Left colon (tissue), 2 donors: ENCODE measurements at places on chromosomes 7 and 10.
A peak's percentile ranks its signal among the peaks of the same experiment; 100 is the strongest.

GRCh38 chr10:99234041-99234790 is 1.4 kb downstream of the HPSE2 start:
- peak; percentile 32 for DNase-seq

GRCh38 chr10:101617102-101617823 is 29.1 kb downstream of the DPCD start:
- DNase-seq = no peak

DNA sequence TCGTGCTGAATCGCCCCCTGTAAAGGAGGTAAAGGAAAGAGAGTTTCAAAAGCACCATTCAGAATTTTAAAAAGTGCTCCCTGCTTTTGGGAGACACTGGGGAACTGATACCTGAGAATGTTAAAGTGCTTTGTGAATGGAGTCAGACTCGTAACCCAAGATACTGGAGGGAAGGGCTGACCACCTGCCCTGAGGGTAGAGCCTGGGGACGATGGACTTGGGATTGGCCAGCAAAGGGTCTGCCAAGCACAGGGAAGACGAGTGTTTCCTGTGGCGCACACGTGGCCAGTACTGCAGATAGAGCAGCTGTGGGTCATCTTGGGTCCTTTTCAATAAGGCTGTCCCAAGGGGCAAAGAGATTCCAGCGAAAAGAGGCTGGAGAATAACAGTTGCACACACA is 1284.1 kb upstream of the AUTS2 start:
- DNase-seq = no peak

DNA sequence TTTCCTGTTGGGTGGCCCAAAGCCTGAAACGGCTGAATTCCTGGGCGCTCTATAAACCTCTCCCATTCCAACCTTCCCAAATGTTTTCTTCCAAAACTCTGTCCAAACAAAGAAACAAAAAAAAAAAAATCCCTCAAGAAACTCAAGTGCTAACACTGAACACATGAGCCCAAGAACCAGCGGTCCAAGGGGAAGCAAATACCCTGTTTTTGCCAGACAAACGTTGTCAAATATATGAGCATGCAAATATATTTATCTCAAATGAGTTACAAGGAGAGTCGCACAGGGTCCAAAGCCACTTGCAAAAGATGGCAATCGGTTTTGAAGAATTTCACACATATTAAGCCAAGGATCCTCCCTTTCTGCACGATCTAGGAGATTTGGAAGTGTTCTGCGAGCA is 23.3 kb upstream of the EMX2 start:
- DNase-seq = no peak

DNA sequence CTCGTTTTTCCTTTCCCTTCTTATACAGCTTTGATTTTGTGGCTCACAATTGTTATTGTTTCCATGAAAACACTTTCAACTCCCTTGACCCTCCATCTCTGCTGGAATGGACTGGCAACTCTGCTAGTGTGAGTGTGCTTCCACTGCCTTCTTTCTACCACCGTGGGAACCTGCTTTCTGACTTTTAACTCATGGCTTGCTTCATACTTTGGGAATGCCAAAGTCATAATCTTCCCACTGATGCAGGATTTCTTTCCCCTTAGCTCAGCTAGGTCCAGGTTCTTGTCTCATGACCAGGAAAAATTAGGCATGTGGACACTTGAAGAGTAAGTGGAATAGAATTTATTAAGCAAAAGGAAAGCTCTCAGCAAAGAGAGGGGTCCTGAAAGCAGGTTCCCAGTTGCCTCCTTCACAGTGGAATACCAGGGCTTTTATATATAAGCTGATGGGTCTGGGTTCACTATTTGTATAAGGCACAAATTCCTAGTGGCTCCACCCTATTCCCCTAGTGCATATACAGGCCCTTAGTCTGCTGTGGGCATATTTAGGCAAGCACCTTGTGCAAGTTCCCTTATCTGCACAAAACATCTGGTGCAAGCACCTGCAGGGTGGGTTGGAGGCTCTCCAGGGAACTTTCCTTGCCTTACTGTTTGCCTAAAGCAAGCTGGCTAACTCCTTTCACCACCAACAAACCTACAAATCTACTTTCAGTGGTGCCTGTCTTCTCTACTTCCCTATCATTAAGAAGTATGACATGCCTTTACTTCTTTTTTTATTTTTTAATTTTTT is 119.5 kb downstream of the CFAP58 start:
- DNase-seq = no peak
